ENCODE measurements at places on chromosomes 3 and 15. TPM values are rescaled to one million over a fixed set of nuclear protein-coding genes. Genes with fewer than 3 reads are reported as not detected.
A peak's percentile ranks its signal among the peaks of the same experiment; 100 is the strongest.

DNA sequence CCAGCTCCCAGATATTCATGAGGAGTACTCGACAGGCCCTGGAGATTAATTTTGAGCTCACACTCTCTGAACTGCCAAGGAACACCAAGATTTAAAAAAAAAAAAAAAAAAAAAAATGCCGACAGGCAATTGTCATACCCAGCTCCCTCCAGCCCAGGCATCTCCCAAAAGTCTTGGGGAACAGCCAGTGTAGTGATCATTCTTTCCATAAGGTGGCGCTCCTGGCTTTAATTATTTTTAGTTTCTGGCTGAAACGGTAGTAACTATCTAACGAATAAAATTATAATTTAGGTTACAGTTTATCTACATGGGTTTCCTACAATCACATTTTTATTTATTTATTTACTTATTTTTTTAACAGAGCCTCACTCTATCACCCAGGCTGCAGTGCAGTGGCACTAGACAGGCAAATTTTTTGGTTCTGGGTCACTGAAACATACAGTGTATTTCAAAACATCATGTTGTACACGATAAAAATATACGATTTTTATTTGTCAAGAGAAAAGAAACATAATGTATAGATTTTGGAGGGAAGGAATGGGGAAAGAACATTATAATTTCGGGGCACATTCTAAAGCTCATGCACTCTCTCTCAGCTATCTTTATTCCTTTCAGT, 157.3 kb downstream of the ADAMTS9 start:
- no peak for DNase-seq

The MYLK gene
- polyA plus RNA-seq, result 0.49 TPM

GRCh38 chr15:40307421-40308211, at the start of gene PLCB2:
Gene PLCB2, minus strand, starts transcription at chr15:40307935. Its CDS starts 263 bp downstream, at chr15:40307672.
- DNase-seq, result peak; percentile 84

DNA sequence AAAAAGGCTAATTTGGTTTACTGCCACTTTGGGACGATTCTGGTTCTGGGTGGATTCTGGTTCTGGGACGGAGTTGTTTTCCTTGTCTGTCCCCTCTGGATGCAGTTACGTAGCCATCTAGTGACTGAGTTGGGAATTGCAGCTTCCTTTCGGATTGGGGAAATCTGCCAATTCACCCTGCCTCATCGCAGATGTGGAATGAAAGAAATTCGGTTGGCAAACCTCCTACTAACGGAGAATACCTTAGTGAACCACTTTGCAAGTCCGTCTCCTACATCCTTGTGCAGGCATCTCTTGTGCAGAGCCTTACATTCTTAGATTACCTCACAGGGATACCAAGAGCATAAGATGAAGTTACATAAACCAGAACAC, 31.5 kb upstream of the AP4E1 start:
- DNase-seq, result peak; percentile 82

GRCh38 chr3:1214933-1215332, 122.1 kb downstream of the CNTN6 start:
- DNase-seq, result no peak

DNA sequence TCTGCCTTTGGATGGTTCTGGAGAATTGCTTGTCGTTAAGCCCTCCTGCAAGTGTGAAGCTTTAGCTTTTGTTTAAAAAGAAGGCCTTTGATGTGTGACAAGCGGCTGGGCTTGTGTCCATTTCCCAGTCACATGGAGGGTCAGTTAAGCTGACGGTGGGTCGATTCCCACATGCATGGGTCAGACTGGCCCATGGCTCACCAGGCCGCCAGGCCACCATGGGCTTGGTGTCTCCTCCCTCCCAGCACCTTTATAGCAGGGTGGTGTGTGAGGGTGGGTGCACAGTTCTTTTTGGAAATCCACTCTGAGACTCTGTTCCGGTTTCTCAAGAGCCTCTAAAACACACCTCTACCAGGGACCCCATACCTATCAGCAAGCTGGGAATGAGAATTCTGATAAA, 67.2 kb downstream of the SCN5A start:
- no peak for DNase-seq

The TEX55 gene
- polyA plus RNA-seq, result not detected

The GOLGA6L10 gene
- 0.73 TPM for polyA plus RNA-seq

GRCh38 chr15:26665957-26666791, 106.7 kb downstream of the GABRB3 start:
- DNase-seq, result no peak

- no peak for DNase-seq
These were observed 5.2 kb upstream of the FURIN start for GRCh38 chr15:90862964-90863778.

GRCh38 chr3:187811585-187812250, 66.5 kb upstream of the BCL6 start:
- DNase-seq, result no peak

GRCh38 chr3:5053021-5053831, 68.9 kb upstream of the ARL8B start:
- DNase-seq, result no peak

DNA sequence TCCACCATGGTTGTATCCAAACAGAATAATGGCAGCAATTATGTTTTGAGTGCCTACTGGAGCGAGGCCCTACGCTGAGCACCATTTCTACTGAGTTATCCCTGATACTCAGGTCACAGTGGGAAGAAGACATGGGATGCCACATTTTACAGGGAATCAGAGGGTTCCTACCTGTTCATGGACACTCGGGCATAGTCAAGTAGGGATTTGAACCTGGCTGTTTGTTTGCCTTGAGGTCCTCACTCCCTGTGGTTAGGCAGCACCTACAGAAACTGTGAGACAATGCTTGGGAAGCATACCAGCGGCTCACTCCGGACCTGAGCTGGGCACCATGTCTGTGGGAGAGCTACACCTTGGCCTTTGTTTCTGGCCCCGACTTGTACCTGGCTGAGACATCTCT, 390.4 kb downstream of the LRTM1 start:
- no peak for DNase-seq

DNA sequence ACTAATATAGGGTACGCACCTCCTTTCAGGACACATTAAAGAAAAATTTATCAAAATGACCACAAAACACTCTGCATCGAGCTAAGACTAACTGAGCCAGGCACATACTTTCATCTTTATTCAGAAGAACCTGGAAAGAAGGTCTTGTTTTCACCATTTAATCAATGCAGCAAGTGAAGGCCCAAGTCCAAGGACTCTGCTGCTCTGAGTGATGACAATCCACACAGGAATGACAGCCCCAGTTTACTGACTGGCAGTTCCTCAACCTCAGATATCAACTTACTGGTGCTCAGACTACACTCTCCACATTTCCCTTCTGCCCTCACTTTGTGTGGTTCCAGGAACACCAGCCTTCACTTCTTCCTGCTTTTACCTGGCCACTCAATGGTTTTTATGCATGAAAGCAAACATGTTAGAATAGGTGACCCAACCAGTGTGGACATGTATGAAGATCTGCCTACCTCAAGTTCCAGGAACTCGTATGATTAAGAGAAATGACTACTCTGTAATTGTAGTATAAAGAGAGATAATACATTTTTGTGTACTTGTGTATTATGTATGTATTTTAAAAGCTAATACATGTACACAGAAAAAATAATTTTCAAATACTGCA, 29.1 kb upstream of the RASA2 start:
- DNase-seq, result no peak

The ZIC4 gene
- polyA plus RNA-seq, result not detected

The NANOGP8 gene
- not detected for polyA plus RNA-seq

DNA sequence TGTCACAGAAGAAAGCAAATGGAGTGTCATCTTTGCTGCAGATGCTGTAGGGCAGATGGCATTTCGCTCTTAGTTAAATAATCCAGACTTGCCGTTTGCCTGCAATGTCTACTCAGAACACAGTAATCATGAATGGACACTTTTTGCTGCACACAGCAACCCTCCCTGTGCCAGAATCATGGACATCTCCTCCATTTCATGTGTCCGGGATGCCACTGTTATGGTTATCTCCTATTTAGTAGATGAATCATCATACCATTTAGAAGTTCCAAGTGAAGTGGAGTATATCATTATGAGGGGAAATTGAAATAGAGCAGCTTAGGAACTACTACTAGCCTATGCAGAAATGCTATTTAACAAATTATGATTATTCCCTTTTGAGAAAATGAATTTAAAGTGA, 118.5 kb downstream of the DUT start:
- no peak for DNase-seq
